Activated CD8-positive, alpha-beta memory T cell treated with anti-CD3 and anti-CD28 coated beads, Interleukin-2, amount 50 U/mL, for 4 hours (primary cell): ENCODE measurements at places on chromosomes 3 and 15.

GRCh38 chr15:72231066-72231832 lies at the start of gene PKM:
Gene PKM, minus strand, starts transcription at chr15:72231190. Its CDS starts 12,093 bp downstream, at chr15:72219097.
- DNase-seq: peak; percentile 97

GRCh38 chr3:20324664-20325478 lies 138.9 kb upstream of the SGO1 start:
- DNase-seq: no peak

- no peak for DNase-seq
Observed at GRCh38 chr3:149547413-149547812, 72.9 kb downstream of the TM4SF4 start.

- no peak for DNase-seq
Observed at GRCh38 chr15:101647251-101647650, 4.9 kb downstream of the TM2D3 start.

DNA sequence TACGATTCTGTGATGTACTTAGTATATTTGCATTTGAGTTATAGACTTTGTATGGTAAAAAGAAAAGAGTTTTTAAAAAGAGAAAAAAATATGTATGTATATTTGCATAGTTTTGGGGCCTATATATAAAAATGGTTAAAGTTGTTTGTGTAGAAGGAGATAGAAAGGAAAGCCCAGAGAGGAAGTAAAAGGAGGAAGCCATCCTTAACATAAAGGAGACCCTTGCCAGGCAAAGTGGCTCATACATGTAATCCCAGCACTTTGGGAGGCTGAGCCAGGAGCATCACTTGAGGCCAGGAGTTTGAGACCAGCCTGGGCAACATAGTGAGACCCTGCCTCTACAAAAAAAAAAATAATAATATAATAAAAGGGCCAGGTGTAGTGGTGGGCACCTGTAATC lies 8.4 kb downstream of the SNAP23 start:
- no peak for DNase-seq

DNA sequence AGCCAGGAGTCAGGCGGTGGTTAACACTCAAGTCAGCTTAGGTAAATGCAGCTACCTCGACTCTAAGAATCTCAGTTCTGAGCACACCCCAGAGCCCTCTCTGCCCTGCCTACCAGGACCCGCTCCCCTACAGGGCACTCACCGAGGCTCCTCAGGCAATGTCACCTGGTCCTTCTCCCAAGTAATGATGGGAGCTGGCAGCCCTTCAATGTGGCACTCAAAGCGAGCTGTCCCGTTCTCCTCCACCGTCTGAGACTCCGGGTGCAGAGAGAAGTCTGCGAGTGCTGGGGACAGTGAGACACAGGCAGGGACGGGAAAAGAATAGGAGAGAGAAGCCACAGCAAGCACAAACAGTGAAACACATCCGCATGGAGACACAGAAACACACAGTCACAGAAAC lies 12.7 kb downstream of the IGDCC4 start:
- DNase-seq: no peak

DNA sequence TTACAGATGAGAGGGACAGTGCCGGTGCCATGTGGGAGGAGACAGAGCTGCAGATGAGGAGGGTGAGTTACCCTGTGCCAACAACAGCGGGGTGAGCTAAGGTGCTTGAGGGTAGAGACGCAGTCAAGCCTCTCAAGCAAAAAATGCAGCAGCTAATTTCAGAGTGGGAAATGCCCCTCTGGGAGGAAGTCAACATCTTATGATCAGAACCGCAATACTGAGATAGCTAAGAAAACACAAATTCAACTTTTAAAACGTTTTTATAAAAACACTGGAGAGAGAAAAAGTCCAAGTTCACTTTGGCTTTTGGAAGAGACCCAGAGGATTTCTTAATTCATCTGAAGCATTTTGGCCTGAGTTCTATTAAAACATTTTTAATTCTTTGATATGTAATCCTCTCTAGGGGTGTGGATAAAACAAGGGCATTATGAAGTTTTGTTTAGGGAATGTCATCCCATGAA lies 319.2 kb downstream of the SLC9A9 start:
- no peak for DNase-seq

GRCh38 chr3:131989318-131989717 lies 45.5 kb downstream of the CPNE4 start:
- DNase-seq: no peak

- no peak for DNase-seq
Observed at GRCh38 chr3:40333416-40333815, 23.9 kb downstream of the EIF1B start.

DNA sequence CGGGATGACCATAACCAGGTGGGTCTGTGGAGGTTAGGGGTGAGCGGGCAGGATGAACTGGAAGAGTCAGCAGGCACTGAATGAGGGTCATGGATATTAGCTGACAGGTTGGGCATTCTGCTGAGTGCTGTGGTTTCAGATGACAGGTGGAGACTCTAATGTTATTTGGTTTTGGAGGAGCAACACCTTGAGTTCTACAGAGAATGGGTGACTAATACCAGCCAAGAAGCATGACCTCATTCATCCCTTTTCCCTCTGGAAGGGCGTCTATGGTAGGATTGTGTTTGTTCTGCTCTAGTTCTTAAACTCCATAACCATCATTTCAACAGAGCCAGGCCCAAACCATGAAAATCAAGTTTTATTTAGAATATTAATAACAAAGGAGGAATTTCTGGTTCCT lies 550.7 kb upstream of the LMCD1 start:
- no peak for DNase-seq

DNA sequence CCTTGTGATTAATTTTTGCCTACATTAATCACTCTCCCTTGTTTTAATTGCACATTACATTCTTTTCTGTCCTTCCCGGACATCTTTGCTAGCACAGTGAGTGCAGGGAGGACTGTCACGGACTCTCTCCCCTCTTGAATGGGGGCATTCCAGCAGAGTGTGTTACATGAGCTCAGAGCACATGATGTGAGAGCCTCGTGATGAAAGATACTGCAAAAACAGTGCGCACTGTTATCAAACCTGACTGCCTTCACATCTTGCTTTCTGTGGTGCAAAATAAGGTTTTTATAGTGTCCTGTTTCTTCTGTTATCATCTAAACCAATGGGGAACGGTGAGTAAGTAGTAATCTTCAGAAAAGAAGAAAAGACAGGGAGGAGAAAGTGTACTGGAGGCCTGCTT lies 167.5 kb downstream of the PGPEP1L start:
- no peak for DNase-seq

DNA sequence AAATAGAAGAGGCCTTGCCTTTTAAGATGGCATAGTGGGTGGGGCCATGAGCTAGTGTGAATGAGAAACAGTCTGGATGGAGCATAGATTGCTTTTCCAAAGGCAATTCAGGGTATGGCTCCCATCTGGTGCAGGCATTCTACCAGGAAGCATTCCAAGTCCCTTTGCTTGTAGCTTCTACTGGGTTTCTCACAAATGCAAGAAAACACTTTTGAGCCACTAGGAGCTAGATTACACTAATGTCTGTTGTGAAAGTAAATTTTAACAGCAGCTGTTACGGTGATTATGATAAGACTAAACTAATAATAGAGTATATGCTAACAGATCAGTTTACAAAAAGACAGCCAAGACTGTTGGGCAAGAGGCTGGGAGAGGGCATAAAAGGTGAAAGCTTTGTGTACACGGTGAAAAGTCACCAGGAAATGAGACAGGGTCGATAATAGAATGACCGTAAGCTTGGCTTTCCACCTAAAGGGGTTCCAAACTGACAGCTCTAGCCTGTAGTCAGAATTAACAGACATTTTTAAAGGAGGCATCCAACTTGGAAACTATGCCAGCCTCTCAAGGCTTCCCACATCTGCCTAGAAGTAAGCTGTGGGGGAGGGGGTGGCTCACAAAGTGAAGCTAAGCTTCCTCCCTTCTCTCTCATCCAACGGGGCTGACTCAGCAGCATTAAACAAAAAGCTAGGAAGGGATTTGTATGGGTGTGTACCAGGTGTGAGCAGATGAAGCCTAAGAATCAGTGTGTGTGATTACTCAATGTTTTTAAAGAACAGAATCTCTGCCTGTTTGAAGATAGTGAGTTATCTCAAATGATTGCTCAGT lies 61.1 kb upstream of the GPD1L start:
- no peak for DNase-seq

GRCh38 chr3:50245831-50246516 lies 10.0 kb downstream of the GNAI2 start:
- DNase-seq: peak; percentile 97

DNA sequence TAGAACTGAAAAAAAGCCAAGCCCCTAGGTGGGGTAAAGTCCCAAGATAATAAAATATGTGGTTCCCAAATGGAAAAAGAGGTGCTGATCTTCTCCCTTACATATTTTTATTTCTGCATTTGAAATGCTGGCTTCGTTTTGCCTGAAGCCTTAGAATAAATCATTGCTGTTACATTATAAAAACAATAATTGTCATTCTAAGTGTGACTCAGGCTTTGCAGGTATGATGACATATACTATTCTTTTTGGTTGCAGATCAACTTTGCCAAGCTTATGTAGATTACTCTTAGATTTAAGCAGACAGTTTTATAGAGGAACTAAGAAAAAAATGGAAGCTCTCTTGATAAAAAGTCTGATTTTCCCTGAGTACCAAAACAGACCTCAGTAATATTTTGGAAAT lies 7.5 kb downstream of the IDH3A start:
- no peak for DNase-seq

DNA sequence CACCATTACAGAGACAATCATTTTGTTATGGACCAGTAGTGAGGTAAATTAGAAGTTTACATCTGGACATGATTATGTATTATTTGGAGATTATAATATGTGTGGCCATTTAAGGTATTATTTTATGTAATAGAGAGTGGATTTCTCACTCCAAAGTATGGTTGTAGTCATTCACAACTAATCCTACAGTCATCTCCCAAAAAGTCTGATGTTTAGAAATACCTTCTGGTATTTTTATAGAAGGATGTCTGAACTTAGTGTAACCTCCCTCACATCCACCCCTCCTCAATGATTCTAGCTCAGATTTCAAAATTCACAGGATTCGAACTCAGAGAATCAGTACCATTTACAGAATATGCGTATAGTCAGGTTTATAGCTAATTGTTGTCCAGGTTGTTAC lies 346.6 kb upstream of the MEIS2 start:
- no peak for DNase-seq

GRCh38 chr3:140521751-140522445 lies 156.0 kb upstream of the TRIM42 start:
- no peak for DNase-seq

- no peak for DNase-seq
Observed at GRCh38 chr3:12224181-12225147, 64.4 kb upstream of the PPARG start.

GRCh38 chr3:58606693-58607092 lies 29.5 kb upstream of the FAM107A start:
- DNase-seq: no peak

DNA sequence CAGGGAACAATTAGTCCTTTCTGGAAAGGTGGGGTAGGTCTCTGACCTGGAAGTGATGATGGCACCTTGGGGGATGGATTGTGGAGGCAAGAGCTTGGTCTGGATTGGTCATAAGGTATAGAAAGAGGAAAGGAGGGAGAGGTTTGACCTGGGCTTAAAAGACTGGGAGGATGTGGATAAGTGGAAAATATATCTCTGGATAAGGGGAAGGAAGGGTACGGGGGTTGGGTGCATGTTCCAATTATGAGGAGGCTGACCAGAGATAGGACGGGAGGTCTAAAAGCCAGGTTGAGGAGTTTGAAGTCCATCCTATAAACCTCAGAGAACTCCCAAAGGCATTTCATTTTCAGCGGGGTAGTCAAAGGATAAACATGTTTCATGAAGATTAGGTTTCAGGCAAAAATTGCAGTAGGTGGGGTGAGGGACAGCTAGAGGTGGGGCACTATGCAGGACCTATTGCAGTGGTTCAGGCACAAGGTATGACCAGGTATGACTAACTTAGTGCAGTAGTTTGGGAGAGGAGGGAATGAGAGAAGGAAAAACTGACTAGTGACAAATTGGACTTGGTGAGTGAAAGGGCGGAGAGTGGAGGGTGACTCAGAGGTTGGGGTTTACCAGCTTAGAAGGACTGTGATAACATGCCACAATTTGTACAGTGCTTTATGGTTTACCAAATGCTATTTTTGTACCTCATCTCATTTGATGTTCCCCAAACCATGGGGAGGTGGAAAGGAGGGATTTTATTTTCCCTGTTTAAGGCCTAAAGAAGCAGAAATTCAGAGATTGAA lies 10.7 kb downstream of the PDE8A start:
- peak; percentile 40 for DNase-seq

DNA sequence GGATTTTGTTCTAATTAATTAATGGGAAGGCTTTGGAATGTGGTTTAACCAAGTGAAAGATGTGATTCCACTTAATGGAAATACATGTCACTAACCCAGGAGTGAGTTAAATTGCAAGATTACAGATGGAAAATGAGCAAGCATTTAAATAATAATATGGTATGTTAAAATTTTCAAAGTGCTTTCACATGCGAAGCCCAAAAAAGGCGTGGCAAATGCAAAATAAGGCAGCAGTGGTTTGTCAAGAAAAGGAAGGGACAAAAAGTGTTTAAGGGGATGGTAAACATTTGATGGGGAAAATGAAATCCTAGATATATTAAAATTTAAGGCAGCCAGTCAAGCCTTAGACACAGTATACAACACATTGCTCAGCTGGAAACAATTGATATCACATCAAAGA lies 2.9 kb downstream of the TICRR start:
- DNase-seq: no peak

- DNase-seq: no peak
Observed at GRCh38 chr3:150490277-150490986, 55.9 kb downstream of the SERP1 start.

DNA sequence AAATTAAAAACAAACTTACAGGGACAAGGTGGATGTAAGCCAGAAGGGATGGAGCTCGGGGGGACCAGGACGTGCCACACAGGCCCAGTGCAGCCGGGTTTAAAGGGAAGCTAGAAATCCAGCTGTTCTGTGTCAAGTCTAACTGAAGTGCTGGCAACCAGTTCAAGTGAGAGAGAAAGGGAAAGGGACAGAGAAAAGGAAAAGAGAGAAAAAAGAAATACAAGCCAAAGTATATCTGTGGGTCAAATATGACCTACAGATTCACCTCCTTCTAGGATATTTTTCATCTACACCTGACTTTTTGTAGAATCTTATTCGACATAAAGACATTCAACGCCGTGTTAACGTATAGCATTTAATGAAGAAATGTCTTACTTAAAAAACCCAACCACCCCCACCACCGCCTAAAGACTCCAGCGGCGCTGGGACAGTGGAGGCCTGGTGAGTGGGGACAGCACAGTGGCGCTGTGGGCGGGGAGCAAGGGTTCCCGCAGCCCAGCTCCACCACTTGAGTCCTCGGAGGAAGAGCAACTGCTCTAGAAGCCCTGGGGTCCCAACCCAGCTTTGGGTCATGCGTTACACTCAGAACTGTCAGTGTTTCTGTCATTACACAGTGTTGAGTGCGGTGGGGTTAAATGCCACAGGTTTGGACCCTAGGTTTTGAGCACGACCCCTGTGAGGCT lies 62.3 kb downstream of the CHSY1 start:
- DNase-seq: no peak

- DNase-seq: no peak
Observed at GRCh38 chr3:52671676-52672075, 14.0 kb downstream of the PBRM1 start.

DNA sequence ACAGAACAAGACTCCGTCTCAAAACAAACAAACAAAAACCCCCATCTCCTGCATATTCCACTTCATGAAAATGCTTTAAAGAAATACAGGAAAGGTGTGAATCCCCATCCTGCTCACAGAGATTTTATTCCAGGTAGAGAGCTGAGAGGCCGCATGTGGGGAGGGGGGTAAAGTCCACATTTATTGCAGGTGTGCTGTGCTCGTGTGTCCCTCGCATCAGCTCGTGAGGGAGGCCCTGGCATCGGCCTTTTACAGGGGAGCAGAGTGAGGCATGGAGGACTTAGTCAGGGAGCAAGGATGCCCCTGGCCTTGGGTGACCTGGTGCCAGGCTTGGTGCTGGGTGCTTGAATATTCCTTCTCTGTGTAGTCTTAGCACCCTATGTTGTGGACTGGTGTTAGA lies 413.5 kb upstream of the C2CD4B start:
- no peak for DNase-seq
